ENCODE measurements at places on chromosomes 16 and 17. TPM values are rescaled to one million over a fixed set of nuclear protein-coding genes. Genes with fewer than 3 reads are reported as not detected.

DNA sequence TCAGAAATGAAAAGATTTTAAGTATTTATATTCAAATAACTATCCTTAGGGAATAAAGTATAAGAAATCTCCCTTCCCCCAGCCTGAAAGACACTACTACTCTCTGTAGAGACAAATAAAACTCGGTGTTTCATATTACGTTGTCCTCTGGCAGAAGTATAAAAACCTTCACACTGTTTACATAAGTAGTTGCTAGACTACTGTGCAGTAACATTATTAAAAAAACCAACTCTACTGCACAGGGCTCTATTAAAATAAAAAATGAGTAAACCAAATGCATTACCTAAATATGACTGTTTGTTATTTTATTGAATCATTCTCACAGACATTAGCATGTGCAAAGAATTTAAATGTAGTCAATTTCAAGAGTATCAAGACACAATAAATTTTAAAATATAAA, 67.4 kb downstream of the MED13 start:
- no peak for DNase-seq

DNA sequence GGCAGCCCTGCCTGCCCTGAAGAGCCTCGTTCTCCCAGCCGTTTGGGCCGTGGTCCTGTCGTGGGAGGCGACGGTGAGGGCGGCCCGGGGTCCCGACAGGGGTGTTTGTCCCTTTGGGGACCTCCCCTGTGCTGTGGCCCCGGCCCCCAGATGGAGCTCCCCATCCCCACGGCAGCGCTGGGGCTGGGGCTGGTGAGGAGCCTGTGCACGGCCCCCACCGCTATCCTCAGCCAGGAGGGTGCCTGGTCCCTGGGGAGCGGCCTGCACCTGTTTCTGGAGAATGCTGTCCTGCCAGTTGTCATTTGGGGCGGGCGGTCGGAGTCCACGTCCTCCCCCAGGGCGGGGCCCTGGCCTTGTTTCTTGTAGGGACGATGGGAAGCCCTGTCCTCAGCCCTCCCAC, 6.6 kb downstream of the CAPN15 start:
- no peak for DNase-seq

DNA sequence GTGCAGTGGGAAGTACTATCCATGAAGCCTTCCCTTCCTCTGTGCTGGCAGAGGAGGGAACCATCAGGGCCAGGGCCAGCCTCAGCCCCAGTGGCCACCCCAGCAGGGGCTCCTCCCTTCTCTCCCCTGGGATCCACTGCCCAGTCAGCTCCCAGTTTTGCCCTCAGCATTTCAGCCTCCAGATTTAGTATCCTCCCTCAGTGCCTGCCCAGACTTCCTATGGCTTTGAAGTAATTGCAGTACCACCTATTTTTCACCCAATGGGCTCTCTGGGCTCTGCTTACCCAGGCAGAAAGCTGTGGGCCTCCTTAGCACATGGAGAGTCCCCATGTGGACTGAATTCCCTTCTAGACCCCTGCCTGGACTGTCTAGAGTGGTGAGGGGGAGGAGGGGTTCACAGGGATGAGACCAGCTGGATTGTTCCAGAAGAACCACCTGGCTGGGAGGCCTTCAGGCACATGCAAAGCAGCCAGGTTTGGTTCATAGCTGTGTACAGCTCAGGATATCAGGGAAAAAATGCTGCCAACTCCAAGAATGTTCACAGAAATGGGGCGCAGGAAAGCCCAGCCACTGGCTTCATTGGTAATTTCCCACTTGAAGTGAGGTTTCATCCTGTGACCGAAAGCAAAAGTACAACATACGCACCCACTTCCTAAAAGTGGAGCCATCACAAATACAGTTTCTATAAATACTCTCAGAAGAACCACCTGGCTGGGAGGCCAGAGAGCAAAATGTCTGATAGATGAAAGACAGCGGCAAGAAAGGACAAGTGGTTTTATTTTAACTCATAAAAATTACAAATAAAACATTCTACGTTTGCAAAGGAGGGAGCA, 15.2 kb upstream of the HERPUD1 start:
- no peak for DNase-seq

DNA sequence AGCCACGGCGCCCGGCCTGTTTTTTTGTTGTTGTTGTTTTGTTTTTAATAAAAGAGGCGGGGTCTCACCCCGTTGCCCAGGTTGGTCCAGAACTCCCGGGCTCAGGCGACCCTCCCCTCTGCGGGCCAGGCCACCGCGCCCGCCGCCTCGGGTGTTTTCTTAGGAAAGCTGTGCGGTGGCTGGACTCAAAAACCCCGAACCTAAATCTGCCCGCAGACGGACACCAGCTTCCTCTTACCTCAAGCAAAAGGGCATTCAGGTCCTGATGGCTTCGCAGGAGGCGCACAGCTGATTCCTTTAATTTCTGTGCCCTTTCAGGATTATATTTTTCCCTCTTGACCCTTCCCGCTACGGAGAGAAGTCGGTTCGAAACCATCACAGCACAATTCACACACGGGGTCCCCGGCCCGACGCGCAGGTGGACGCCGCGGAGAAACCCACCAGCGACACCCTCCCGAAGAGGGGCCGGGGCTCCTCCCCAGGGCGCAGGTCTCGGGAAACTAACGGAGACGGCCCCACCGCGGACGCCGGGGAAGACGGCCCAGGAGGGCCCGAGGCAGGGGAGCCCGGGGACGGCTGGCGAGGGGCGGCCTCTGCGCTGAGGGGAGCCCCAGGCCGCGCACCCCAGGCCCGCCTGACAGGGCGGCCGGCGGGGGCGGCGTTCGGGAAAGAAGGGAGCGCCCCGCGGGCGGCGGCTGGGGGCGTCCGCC, 653 bp downstream of the FANCA start:
- DNase-seq = no peak

DNA sequence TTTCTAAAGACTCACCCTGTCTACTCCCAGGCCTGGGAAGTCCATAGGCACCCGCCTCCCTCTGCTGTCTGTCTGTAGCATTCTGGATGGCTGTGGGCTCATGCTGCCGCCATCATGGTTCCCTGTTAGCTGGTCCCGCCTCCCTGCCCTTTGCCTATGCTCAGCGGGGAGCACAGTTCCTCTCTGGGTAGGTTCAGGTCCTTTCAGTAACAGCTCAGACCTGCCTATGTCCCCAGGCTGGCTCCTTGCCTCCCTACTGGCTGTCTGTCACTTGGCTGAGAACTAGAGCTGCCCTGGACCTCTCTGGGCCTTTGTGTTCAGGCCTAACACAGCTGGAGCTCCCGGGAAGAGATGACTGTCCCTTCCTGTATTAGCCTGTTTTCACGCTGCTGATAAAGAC, 317.9 kb downstream of the SNX29 start:
- no peak for DNase-seq

DNA sequence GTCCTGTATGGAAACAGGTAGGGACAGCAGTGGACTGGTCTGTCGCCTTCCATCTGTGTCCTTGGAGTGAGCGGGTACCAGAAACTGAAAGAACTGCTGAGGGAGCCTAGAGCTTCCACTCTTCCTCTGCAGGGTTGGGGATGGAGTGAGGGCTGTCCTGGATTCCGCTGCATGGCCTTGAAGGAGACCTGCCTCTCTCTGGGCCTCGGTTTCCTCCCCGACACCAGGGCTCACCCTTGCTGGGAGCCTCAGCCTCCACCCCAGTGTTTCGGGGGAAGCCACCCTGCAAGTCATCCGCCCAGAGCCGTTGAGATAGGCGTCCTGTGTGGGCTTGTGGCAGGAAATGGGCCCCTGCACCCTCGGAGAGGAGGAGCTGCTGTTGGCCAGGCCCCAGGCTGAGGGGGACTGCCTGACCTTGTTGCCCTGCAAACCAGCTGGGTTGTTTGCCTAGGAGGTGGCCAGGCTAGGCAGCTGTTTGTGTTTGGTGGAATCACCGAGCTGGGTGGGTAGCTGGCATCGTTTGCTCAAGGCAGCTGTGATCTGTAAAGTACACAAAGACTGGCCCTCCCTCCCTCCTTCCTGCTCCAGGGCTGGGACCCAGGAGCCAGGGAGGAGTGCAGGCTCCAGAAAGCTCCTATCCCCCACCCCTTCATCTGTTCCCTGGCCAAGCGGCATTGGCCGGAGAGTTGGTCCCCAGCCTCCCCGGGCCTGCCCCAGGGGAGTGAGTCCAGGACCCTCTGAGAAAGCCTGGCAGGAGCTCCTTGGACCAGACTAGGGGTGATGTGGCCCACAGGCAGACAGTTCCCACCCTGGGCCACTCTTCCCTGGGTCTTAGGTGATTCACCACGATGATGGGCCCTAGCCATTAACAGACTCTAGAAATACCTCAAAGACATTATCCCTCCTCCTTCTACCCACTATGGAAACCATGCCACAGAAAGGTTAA, 1.3 kb downstream of the RAB37 start:
- no peak for DNase-seq

DNA sequence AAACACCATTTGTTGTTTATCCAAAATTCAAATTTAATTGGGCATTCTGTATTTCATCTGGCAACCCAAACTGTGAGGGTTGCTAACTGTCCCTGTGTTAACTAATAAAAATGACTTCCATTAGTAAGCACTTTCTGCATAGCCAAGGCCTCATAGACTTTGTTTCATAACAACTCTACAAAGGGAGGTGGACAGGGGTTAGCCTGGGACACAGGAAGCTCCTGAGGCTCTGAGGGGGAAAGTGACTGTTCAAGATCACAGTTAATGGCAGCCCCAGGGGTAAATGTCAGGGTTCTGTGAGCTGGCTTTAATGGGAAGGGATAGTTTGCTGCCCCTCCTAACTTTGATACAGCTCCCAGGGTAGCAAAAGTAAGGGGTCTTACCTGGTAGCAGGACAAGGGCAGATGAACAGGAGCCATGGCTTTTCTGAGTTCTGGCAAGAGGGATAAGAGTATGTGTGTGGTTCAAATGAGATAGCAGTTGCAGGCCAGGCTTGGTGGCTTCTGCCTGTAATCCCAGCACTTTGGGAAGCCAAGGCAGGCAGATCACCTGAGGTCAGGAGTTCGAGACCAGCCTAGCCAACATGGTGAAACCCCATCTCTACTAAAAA, 2.2 kb downstream of the HEATR9 start:
- no peak for DNase-seq

DNA sequence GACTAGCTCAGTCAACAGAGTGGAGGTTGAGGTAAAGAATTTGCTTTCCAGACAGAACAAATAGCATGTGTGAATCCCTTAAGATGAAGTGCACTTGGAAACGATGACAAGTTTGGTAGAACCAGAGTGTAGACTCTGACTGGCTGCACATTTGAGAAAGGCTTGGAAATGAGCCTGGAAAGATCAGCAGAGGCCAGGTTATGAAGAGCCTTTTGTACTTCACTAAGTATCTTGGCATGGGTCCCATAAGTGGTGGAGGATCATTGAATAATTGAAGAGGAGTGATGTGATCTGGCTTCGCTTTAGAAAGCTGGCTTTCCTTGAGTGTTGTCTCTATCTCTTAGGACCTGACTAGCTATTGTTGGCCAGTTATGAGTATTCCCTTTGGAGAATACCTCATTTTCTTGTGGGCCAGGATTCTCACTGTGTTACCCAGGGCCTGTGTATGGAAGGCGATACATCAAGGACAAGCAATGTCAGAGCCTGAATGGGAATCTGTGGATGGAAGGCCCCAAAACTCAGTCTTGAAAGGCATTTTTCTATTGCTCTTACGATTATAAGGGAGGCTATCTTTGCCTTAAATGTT, 329.8 kb downstream of the UTP18 start:
- DNase-seq = no peak

DNA sequence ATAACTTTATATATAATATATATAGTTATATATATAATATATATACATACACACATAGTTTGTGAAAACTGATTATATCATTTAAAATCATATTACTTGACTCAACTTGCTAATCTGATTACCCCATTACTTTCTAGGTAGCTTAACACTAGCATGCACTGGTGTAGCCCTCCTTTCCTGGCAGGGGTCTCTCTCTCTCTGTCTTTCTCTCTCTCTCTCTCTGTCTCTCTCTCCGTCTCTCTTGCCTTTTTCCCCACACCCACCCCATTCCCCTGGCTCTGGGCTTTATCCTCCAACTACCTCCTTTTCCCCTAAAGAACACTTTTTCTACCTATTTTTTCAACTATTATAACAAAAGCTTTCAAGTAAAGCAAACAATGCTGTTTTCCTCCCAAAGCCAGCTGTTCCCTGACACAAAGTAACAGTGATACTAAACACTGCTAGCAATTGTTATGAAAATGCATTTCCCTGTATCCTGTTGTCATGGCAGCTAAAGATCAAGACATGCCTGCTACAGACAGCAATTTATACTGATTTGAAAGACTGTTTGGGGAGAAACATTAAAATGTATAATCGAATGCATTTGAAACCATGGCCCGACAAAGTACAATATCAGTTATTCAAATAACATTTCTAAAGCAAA, 89.4 kb downstream of the CHD9NB start:
- DNase-seq = no peak

GRCh38 chr16:68244903-68245853, at the start of gene PLA2G15:
PLA2G15 (plus strand) TSS chr16:68245373; CDS start chr16:68245427, 54 bp downstream.
- DNase-seq = peak; percentile 97

- DNase-seq = no peak
These were observed 34.6 kb downstream of the CCT6B start for GRCh38 chr17:34926661-34927060.

DNA sequence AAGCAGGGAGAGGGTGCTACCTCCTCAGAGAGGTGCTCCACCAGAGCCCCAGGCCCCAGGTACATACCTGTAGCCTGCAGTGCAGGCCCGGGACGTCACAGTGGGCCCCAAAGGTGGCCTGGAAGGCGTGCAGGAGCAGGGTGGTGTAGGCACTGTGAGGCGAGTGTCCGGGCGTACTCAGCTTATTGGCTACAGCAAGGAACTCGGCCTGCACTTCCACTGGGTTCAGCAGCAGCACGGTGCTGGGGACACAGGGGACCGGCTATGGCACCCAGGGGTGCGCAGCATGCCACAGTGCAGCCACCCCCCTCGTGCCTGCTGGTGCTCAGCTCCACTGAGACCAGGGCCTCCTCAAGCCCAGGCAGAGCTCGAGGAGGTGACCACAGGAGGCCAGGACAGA, 23.2 kb upstream of the PIK3R6 start:
- no peak for DNase-seq

DNA sequence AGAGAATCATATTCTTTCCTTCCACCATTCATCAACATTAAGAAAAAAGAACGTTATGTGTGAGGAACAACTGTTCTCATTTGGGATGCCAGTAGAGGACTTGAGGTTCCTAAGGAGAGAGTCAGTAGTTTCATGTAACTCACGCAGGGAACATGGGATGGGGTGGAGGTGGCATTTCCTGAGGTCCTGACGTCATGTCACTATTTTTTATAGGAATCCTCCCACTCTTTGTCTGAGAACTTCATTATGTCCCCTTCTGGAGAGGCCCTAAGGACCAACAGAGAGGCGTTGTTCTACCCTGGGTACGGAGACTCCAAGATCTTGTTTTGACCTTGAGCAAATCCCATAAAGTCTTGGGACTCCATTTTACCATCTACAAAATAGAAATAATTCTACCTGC, 211.7 kb upstream of the SOX9 start:
- DNase-seq = no peak

- DNase-seq = peak; percentile 38
These were observed 78.2 kb upstream of the NOL11 start for GRCh38 chr17:67639555-67639954.

The AANAT gene
- not detected for total RNA-seq

The MAPT gene
- total RNA-seq = 20.8 TPM

The CNP gene
- total RNA-seq = 43.7 TPM

The CDH1 gene
- total RNA-seq = 0.16 TPM

The KRT36 gene
- not detected for total RNA-seq

The C16orf96 gene
- 0.10 TPM for total RNA-seq
